ENCODE measurements at places on chromosomes 4 and X. TPM values are rescaled to one million over a fixed set of nuclear protein-coding genes. Genes with fewer than 3 reads are reported as not detected.

ARHGAP36 gene
- not detected for total RNA-seq

- DNase-seq, result no peak
These were observed 69.8 kb downstream of the CCKAR start for GRCh38 chr4:26420438-26420837.

GRCh38 chr4:54566608-54567007 lies 91.1 kb upstream of the KIT start:
- DNase-seq, result no peak

DNA sequence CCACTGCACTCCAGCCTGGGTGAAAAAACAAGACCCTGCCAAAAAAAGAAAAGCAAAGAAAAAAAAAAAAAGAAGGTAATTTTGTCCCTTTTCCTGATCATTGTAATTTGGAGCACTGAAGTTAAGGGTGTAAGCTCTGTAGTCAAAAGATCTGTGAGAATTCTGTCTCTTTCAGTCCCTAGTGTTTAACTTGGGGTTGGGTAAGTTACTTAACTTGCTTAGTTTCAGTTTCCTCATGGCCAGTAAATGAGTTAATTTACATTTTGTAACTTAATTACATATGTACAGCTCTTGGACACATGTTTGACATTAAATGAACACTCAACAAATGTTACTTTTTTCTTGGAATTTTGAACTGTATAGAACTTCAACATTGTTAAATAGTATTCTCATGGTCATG lies 10.9 kb upstream of the UBE2K start:
- DNase-seq, result no peak

GRCh38 chrX:37420185-37420584 lies 71.0 kb downstream of the PRRG1 start:
- DNase-seq, result no peak

DNA sequence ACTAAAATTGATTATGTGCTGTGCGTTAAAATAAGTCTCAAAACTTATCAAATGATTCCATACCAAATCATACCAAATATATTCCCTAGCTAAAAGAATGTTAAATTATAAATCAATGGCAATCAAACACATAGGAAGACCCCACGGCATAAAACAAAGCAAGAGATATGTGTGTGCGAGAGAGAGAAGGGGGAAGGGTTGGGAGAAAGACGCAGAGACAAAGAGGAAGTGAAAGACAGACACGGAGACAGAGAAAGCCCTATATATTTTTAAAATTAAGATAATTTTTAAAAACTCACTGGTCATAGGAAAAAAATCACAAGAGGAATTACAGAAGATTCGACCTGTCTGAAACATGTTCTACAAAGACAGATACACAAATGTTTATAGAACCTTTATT lies 371.4 kb downstream of the NLGN4X start:
- no peak for DNase-seq

DNA sequence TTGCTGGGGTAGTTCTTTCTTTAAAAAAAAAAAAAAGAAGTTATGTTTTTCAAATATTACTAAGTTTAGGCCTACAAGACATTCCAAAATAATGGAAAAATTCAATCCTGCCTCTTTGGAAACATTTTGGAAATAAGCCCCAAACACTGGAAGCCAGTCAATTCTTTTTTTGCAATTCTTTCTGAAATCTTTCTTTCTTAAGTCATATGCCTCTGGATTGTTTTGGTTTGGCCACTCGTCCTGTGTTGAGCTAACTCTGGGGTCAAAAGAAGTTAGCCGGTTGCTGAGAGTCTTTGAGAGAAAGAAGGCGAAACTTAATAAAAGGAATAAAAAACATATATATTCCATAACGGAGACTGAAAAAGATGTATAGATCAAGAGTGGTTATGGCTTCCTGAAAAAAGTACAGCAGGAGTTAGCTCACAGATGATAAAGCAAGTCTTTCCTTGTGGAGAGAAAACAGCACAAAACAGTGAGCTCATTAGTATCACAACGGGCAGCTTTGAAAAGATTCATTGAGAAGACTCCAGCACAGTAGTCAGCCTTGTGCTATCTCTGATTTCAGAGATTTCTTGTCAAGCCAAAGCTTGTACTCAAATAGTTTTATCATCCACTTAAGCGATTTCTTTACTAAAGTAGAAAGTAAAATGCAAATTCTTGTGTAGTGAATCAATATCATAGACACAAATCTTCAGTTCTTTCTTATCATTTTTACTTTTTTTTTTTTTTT lies 64.8 kb downstream of the PLS3 start:
- no peak for DNase-seq

DNA sequence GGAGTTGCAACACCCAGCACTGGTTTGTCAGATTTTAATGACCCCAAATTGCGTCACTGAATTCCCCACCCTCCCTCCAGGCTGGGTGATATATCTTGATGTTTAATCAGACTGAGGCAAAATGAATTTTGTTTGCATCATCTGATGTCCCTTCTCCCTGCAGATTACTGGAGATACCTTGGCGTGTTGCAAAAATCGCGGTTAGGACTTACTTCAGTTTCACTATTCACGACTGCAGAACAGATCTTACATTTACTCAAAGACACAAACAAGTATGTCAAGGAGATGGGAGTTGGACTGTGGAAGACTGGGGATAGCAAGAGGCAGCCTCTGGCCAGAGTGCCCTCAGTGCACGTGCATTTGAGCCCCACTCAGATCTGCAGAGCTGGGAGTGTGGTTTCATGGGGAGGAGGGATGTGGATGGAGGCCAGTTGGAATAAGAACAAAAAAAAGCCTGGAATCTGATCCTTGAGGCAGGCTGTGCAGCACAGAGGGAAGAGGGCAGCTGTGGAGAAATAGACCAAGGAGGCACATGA lies 92.2 kb upstream of the MTM1 start:
- no peak for DNase-seq

- no peak for DNase-seq
These were observed 584 bp downstream of the TMEM271 start for GRCh38 chr4:575281-576141.

DNA sequence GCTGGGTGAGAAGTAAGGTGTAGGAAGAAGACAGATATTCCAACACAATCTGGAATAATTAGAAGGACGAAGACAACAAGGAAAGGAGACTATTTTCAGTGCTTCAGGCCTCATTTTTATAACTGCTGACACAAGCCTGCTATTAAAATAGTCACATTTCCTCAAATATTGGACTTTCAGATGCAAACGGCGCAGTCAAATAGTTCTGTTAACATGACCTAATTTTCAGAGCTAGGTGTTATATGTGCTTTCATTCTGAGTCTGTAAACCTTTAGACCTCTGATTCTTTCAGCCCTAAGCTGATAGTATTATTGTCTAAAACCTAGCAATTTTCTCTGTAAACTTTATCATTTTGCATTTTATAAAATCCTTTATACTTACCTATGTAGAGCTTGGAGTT lies 261.5 kb downstream of the IL1RAPL1 start:
- no peak for DNase-seq

GRCh38 chr4:100162027-100162685 lies 28.1 kb downstream of the DDIT4L start:
- no peak for DNase-seq

DNA sequence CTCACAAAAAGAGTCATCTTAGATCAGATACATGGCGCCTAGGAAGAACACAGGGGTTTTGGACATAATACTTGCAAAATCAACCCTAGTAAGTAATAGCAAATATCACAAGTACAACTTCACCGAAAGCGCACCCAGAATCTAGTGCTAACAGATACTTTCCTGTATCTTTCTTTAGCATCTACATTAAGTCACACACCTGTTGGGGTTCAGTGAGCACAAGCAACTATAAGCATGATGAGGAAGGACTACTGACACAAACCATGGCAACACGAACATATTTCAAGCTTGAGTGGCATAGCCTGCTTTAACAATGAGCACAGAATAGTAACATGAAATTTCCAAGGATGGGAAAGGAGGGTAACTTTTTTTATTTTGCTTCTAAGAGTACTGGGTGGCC lies 116.1 kb downstream of the GPC3 start:
- no peak for DNase-seq
